ENCODE measurements at places on chromosomes 2 and 18.
A peak's percentile ranks its signal among the peaks of the same experiment; 100 is the strongest.

DNA sequence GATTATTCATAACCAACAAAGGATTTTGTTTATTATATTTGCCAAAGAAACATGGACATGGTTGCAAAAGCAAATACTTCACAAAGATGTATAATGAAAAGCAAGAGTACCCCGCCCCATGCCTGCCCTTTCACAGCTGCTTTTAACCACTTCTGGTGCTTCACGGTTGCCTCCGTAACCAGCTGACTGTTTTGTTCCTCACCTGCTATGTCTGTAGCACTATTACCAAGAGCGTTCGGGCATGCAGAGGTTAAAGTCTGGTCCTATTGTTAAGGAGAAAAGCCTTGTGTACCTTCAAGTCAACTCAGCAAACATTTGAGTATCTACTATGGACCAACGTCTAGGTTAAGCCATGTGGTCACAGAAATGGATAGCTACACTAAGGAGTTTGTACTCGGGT lies 115.2 kb upstream of the FOSL2 start:
- no peak for DNase-seq

DNA sequence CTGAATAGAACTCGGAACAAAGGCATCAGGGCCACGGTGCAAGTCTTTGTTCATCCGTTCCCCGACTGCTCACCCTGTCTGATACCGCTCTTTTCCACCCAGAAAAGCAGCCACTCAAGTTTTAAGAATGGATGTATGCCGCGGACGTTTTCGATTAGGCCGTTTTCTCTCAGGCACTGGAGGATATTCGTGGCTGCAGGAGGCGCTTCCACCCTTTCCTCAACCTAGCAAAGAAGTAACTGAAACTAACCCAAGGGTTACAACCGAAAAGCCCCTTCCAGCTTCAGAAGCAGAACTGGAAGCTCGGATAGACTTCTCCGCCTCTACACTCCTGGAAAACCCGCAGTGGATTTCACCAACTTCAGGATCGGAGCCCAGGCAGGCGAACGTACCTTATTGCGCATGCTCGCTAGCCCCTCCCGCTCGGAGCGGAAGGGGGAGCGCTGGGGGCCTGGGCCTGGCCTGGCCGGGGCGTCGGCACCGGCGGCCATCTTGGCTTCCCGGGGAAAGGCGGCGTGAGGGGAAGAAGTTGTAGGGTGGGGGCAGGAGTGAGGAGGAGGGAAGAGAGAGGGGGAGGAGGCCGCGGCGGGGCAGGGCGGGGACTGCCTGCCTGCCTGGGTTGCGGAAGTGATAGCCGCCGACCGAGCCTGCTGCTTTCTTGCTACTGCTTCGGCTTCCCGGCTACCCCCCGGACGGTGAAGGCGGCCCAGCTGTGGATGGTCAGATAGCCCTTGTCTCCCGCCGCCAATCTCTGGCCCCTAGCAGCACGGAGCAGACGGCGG lies at the start of gene ACTR3:
TSS of gene ACTR3 (plus strand) at position 619 of the 782 bp plus-strand sequence. CDS start 191 bp downstream, outside the sequence.
- peak; percentile 99 for DNase-seq

DNA sequence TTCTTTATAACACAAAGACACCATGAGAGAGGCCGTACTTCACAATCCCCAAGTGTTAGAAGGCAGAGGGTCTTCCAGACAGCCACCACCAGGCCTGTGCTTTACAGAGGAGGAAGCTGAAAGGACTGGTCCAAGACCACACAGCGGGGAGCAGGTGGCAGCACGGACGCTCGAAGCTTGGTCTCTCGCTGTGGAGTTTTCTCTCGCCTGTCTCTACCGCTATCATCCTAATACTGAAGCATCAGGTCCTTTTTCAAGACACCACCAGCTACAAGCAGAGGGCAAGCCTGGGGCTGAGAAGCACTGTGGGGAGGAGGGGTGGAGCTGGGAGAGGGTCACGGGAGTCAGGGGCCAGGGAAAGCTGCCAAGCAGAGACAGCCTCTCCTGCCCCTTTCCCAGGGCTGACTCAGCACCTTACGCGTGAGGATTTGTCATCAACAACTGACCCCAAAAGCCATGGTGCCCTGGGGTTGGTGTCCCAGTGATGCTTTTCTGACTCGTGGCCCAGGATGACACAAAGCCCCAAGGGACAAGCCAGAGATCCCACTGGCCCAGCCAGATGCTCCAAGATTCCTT lies 31.9 kb upstream of the FOSL2 start:
- DNase-seq, result no peak

DNA sequence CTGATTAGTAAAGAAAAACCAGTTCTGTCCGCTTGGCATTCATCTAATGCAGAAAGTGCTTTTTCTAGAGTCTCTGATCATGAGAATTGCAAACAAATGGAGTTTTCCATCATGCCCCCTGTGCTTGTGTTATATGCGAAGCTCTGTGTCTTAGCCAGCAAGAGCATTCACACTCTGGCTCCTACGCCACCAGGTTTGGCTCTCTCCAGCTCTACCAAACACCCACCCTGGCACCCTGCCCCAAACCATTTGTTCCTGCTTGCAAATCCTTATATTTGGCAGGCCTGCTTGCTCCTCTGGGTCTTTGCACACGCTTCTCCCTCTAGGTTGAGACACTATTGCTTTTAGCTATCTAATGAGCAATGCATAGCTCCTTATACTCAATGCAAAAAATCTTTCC lies 204.1 kb upstream of the CYRIA start:
- no peak for DNase-seq

GRCh38 chr2:960061-960736 lies 9.6 kb downstream of the SNTG2 start:
- no peak for DNase-seq

- DNase-seq, result no peak
These were observed 330.2 kb downstream of the DSC3 start for GRCh38 chr18:30712383-30712782.

- no peak for DNase-seq
These were observed 256.5 kb downstream of the TGIF1 start for GRCh38 chr18:3706279-3707097.

DNA sequence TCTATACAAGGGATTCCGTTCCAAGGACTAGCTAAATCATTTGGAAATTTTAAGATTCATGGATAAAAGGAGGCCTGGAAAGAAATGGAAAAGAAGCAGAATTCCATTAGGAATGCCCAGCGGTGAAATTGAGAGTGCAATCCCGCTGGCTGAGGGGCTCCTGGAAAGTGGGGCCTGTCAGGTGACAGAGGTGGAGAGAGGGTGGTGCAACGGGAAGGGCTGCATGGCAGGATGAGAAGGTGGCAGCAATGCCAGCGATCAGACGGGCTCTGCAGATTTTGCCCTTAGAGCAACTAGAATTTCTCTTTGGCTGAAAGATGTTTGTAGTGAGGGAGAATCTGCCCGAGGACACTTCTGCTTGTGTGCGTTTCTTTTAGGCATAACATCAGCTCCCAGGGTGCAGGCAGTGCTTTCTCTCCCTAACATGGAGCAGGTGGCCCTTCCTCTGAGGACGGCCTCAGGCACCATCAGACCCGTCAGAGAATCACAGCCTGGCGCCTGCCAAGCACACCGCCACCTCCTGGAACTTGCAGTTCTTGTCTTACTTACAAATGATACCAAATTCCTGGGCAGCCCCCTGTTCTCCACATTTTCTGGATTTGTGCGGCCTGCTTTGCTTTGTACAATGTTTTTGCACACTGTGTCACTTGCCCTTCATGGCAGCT lies 261.6 kb downstream of the NDUFA10 start:
- DNase-seq, result no peak

- no peak for DNase-seq
These were observed 4.7 kb downstream of the ZEB2 start for GRCh38 chr2:144515099-144515695.

- DNase-seq, result no peak
These were observed 6.0 kb upstream of the SERPINB5 start for GRCh38 chr18:63470751-63471150.

GRCh38 chr2:171166328-171166983 lies 5.8 kb upstream of the TLK1 start:
- no peak for DNase-seq

GRCh38 chr2:53490659-53491058 lies 276.9 kb upstream of the CHAC2 start:
- DNase-seq, result no peak

GRCh38 chr2:237178396-237178795 lies 92.7 kb downstream of the COPS8 start:
- no peak for DNase-seq

DNA sequence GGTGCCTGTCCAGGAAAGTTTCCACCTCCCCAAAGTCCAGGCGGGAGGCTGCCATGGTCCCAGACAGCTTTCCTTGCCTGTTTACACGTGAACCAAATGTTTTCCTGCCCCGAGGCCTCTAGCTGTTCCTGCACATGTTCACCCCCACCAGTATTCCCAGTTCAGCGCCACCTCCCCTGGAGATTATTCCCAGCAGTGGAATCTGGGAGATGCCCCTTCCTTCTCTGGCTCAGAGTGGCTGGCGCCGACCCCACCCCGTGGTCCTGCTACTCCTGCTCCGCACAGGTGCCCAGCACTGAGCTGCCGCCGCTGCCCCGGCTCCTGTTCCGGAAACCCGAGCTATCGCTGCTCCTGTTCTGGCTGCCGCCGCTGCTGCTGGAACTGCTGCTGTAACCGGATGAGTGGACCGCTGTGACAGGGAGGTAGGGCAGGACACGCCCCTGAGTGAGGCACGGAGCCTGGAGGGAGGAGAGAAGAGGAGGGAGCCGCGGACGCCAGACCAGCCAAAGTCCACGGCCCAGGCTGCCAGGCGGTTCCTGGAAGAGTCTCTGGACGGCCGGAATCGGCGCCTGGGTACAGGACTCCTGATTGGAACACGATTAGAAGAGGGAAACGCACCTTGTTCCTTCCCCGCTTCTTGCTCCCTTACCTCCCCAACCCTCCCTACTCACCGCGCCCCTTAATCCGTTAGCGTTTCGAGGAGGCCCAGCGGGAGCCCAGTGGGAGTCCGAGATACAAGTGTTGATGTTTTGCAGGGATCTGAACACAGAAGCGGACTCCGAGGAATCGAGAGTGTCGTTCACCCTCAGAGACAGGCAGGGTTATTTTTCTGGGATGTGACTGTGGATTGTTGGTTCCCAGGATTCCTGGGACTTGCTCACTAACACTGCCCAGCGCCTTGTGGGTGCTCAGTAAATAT lies at the start of gene PDE11A:
TSS of gene PDE11A (minus strand) at position 395 of the 919 bp plus-strand sequence. CDS start at position 55, 340 bp downstream.
- no peak for DNase-seq

- no peak for DNase-seq
These were observed 50.5 kb upstream of the MAP4K3 start for GRCh38 chr2:39487398-39488250.

DNA sequence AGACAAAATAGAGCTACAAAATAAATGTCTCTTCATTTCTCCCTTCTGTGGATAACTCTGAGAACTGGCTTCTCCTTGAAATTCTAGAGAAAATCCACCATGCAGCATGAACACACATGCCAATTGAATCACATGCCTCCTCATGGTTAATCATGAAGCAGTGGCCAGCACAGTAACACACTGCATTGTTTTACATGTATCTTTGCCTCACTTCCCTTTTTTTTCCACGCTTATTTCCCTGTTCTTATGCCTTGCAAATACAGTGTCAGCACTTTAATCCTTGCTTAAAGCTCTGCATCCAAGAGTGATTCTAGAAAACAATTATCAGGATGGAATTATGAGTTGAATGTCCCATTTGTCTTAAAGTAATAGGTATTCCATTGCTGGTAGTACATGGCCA lies 50.3 kb upstream of the ZBTB7C start:
- no peak for DNase-seq

GRCh38 chr18:53739700-53740099 lies 484.8 kb downstream of the MBD2 start:
- no peak for DNase-seq

DNA sequence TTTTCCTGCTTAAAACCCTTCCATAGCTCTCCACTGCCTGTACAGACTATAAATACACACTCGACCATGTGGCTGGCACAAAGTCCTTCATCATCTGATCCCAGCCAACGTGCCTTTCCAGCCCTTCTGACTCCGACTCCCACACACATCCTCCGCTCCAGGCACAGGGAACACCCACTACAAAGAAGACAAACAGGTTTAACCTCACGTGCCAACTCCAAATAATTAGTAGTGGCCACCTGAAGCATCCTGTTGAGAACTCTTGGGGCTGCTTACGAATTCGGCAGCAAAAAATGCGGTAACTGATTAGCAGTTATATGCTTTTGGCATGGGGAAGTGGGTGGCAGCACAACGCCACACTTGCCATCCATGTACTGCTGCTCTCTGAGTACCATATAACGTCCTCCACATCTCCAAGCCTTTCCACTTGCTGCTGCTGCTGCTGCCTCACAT lies 12.1 kb downstream of the SPIRE1 start:
- no peak for DNase-seq

DNA sequence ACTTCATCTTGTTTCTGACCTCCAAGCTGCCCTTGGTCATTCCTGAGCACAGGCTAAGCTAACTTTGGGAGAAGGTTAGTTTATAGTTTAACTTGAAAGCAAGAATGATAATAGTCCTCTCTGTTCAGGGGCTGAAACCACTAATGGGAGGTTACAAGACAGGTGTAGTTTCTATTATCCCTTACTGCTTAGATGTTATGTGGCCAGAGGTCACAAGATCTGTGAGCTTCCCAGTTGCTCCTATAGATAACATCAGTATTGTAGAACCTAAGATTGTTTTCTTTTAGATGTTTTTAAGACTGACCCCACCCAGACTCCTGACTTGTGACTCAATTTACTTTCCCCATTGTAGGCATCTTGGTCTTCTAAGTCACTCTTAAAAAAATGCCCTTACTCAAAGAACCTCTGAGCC lies 94.8 kb upstream of the LPIN2 start:
- no peak for DNase-seq

Measured in activated T-cell treated with anti-CD3 and anti-CD28 coated beads, Interleukin-2, amount 50 U/mL, for 1 hour (primary cell).